Upper lobe of right lung (tissue), 1 donor: ENCODE measurements at places on chromosomes 5 and 9. TPM values are rescaled to one million over a fixed set of nuclear protein-coding genes. Genes with fewer than 3 reads are reported as not detected.
A peak's percentile ranks its signal among the peaks of the same experiment; 100 is the strongest.

GRCh38 chr9:134617836-134618162 is 23.8 kb upstream of the COL5A1 start:
- peak; percentile 41 for DNase-seq

- no peak for DNase-seq
These were observed 218.4 kb downstream of the GAPVD1 start for GRCh38 chr9:125479846-125480615.

DNA sequence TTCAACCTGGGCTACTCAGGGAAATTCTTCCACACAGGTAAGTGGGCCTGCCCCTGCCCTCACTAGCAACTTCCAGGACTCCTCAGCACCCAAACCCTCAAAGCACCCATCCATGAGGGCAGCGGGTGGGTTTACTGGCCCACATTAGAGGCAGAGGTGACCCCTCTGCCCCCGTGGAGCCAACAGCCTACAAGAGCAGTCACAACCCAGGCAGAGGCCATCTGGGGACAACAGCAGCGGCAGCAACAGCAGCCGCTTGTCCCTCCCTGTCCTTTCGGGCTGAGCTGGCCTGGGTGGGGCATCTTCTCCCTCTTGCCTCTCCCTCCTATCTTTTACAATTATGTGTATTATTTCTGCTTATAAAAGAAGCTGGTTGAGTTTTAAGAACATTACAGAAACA is 25.1 kb downstream of the NDST1 start:
- DNase-seq: no peak

DNA sequence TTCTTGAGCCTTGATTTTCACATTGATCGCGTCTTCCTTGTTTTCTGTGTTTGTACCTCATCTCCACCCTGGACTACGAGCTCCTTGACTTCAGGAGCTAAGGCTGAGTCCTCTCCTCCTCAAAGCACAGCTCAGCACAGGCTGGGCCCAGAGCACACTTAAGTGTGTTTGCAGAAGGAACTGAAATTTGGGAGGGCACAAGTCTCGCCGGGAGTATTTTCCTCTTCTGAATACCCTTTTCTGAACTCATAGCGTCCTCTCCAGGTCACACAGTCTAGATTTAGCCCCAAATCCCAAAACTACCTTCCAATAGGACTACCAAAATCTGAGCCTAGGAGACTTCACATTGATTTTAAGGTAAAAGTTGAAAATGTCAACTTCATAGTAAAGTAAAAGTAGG is 41.6 kb downstream of the TSTD2 start:
- no peak for DNase-seq

DNA sequence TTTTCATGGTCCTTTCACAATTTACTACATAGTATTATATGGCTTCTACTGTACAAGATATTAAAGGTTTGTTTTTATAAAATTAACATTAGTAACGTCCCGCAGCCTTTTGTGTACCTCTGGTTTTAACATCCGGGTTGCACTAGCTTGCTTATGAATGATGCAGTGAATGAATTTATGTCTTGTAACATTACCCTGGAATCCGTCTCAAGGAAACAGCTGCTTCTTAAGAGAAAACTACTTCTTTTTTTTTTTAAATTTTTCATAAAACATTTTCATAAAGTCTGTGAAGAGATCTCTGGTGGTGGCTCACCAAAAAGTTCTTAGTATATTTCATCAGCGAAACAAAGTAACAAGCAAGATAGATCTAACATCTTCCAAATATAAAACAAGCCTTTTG is 23.6 kb downstream of the MARCHF3 start:
- DNase-seq: no peak

DNA sequence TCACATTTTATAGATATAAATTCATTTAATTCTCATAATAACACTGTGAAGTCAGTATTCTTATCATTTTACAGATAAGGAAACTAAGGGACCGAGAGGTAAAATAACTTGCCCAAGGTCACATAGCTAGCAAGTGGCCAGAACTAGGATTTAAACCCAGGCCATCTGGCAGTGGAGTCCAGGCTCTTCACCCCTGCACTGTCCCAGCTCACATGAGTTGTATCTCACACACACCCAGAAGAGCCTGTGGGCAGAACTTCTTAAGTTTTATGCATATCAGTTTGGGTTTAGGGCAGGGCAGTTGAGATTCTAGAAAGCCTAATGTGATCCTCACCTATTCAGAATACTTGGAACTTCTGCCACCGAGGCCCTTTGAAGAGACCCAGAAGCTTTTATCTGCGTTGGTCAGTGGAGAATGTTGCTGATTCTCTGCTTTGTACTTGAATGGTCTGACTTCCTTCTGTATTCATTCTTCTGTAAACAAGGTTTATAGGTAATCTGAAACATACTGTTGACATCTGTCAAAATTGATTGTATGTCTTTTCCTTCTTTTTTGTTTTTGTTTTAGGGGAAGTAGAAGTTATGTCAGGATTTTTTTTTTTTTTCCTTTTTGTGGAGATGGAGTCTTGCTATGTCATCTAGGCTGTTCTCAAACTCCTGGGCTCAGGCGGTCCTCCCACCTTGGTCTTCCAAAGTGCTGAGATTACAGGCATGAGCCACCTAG is 75.8 kb downstream of the KIAA1958 start:
- DNase-seq: no peak

GRCh38 chr5:178590141-178590923 is at the start of gene COL23A1:
COL23A1 (minus strand) TSS chr5:178590393.
- DNase-seq: peak; percentile 73

DNA sequence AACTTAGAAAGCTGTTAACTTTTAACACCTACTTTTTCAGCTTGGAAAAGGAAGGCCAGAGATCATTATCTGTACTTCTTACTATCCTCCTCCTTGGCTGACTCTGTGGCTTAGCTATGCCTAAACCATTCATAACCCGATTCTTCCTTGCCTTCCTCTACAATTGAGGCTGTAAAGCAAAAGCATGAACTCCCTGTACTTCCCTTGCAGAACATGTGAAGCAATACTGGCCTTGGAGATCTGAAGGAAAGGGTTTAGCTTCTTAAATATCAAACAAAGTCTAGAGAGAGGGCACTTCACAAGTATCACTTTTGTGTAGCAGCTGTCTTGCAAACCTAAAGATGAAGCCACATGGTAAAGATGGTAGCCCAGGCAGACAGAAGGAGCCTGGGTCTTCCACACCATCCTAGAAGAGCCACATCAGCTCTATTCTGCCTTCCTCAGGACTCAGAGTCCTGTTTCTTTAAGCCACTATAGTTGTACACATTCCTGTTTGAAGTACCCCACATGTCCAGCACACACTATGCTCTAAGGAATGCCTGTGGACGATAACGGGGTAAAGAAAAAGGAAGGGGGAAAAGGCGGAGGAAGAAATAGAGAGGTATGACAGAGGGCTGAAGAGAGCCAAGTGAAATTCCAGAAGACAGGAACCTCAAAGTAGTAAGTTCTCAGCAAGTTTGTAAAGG is 169.2 kb downstream of the SLIT3 start:
- no peak for DNase-seq

GRCh38 chr5:158261674-158262367 is 402.9 kb upstream of the CLINT1 start:
- no peak for DNase-seq

DNA sequence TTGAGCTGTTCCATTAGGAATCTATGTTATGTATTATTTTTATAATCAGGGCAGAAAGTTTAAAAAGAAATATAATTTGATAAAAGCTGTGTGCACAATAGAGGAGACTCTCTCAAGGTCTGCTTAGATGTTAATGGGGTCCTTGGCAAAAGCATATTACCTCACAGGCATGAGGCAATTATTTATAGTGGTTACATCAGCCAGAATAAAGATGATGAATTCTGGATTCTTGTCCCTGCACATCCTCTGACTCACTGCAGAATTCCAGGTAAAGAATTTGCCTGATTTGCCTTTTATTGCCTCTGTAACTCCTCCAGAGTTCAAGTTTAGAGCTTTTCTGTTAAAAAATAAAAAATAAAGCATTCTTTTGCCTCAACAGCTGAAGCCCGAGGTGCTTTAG is 253.6 kb downstream of the MAST4 start:
- DNase-seq: no peak

GRCh38 chr5:35685161-35685560 is 67.5 kb downstream of the SPEF2 start:
- DNase-seq: no peak

GRCh38 chr5:83701886-83702285 is 18.8 kb downstream of the HAPLN1 start:
- DNase-seq: no peak

GRCh38 chr9:34572092-34572491 is 17.4 kb downstream of the CNTFR start:
- DNase-seq: no peak

- no peak for DNase-seq
These were observed 321.6 kb upstream of the CD180 start for GRCh38 chr5:67518227-67518626.

DNA sequence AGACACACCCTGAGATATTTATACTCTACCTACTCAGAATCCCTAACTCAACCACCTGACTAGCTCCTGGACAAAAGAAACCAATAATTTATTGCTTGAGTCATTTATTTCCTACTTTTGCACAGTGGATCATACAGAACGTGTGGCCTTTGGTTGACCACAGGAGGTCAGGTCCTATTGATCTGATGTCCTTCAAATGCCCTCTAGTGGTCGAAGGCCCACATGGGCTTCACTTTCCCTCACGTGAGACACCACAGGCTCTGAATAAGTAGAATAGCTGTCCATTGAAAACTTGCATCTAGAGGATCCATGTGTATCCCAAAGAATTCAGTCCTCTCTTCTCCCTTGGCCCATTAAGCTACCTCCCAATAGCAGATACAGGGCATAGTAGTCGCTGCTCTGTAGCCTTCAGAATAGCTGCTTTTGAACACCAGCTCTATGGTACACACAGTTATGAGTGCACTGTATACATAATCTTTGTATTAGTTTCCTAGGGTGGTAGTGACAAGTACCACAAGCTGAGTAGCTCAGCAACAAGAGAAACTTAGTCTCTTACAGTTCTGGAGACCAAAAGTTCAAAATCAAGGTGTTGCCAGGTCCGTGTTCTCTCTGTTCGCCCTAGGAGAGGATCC is 177.6 kb upstream of the SMARCA2 start:
- no peak for DNase-seq

DNA sequence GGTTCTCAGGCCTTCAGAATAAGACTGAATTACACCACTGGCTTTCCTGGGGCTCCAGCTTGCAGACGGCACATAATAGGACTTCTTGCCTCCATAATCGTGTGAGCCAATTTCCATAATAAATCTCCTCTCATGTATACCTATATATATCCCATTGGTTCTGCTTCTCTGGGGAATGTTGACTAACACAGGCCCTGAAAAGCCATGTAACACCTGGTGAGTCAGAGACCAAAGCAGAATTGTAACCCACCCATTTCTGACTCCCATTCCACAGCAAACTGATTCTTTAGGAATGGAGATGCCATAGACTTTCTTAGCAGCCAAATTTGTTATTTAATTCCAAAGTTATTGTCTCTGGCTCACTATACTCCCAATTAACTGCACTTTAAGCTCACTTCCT is 85.4 kb upstream of the AGXT2 start:
- DNase-seq: no peak

DNA sequence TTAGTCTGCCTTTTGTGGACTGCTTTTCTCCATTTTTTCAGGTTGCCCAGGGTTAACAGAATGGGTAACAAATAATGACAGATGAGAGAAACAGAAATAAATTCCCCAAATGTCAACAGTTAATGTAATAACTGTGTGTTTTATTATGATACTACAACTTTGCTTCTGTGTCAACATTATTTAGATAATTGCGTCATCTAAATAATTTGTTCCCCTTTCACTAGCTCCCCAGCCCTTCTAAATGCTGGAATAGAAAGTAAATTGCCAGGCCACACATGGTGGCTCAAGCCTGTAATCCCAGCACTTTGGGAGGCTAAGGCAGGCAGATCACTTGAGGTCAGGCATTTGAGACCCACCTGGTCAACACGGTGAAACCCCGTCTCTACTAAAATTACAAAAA is 53.5 kb downstream of the RNF38 start:
- DNase-seq: no peak

GRCh38 chr5:59471463-59471862 is 422.1 kb downstream of the PDE4D start:
- DNase-seq: no peak

GRCh38 chr5:172411484-172412072 is 42.7 kb downstream of the SH3PXD2B start:
- DNase-seq: no peak

GRCh38 chr5:6043491-6044310 is 334.6 kb downstream of the MED10 start:
- DNase-seq: no peak

DNA sequence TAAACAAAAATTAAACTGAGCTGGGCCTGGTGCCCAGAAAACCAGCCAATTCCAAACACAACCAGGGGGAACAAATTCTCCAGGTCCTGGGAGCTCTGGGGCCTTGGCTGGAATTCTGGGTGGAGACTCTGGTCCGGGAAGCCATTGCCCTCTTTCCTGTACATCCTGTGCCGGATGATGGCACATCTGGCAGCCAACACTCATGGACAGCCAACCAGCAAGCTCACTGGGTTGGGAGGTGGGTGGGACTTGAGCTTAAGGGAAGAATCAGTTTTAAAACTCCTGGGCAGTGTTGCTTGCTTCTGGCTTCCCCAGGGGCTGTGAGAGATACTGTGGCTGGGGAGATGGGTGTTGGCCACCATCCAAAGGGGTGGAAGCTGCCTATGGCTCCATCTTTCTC is 56.1 kb downstream of the PCDH1 start:
- no peak for DNase-seq

DNA sequence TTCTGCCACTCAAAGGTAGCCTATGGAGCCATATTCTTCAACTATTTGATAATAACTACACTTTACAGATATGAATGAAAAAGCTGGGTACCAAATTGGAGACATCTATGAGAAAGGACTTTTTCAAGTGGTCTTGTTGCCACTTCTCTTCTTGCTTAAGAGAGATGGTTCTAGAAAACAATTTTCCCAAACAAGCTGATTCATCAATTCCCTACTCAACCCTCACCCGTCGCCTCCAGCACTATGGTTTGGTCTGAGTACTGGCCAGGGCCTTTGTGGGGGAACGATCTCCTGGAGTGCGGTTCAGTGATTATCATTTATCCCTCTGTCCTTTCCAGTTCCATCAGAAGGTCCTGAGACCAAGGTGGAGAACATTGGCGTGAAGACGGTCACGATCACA is 56.8 kb downstream of the IL31RA start:
- DNase-seq: no peak

- no peak for DNase-seq
These were observed 451.5 kb upstream of the KIF2A start for GRCh38 chr5:61854531-61854930.

GRCh38 chr9:34185778-34186551 is 7.1 kb downstream of the UBAP1 start:
- DNase-seq: no peak

Gene TAF1L
- total RNA-seq: not detected

Gene UIMC1
- total RNA-seq: 35.4 TPM

Gene IFNA21
- total RNA-seq: not detected

Gene FAT2
- 0.41 TPM for total RNA-seq

Gene IRX2
- 56.4 TPM for total RNA-seq

Gene IL5
- not detected for total RNA-seq

Gene PAM
- total RNA-seq: 227 TPM
